Activated T-cell treated with anti-CD3 and anti-CD28 coated beads for 1 hour (primary cell): ENCODE measurements at places on chromosomes 12 and 14.

- no peak for DNase-seq
These were observed 359.9 kb downstream of the NRXN3 start for GRCh38 chr14:78530078-78530477.

DNA sequence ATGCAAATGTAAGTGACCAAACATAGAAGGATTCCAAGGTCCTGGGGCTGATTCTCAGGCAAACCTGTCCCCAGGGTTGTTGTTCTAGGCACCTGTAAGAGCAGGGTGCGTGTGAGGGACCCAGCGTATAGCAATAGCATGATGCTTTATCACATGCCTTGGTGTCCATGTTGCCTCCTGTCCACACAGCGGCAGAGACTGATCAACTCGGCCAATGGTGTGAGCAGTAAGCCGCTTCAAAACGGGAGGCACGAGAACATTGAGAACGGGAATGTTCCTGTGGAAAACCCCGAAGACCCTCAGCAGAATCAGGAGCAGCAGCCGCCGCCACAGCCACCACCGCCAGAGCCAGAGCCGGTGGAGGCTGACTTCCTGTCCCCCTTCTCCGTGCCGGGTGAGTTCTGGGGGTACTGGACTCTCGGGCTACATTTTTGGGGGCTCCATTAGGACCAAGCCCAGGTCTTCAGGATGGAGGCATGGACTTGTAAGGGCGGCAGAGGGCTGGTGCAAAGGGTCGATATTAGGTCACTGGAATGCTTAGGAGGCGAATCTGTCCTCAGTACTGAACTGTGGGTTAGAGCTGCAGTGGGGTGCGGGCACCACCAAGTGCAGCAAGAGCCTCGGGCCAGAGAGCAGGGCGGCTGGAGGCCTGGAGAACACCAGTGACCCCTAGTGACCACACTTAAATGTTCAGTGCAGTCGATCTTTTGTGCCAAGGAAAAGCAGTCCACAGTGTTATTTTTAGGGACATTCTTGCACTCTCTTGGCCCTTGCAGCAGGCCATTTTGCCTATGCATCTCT lies 57.2 kb upstream of the RIN3 start:
- no peak for DNase-seq

GRCh38 chr12:92452763-92453162 lies 250.0 kb upstream of the PLEKHG7 start:
- no peak for DNase-seq

DNA sequence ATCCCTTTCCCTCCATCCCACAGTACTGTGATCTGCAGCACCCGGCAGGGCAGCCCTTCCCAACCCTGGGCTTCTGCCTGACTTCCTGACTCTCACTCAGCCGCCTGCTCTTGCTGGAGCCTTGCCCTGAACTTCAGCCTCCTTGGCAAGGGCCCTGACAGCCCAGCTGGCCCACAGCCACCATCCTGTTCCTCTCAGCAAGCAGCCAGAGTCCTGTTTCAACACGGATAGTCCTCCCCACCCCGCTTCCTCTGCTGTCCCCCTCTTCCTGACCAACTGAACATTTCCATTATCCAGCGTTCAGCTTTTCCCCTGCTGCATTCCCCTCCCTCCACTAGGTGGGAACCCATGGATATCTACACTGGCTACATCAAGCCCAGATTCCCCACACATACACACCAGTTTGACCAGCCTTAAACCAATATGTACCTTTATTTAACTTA lies 74.0 kb upstream of the MDM1 start:
- DNase-seq = no peak

GRCh38 chr12:47097276-47097896 lies 17.6 kb upstream of the AMIGO2 start:
- no peak for DNase-seq

GRCh38 chr12:12379831-12380730 lies 23.2 kb downstream of the BORCS5 start:
- DNase-seq = no peak

DNA sequence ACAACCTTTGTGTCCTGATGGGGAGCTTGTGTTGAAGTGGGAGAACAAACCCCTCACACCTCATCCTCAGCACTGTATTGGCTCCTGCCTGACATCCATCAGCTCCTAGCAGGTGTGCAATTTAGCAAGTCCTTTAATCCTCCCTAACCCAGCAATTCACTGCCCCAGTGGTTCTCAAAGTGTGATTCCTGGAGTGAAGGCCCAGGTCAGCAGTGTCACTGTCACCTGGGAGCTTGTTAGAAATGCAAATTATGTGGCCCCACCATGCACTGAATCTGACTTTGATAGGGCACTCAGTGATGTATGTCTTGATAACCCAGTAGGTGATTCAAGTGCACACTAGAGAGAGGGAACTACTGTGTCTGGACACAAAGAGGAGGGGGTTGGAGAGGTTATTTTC lies 133.6 kb downstream of the FGD4 start:
- DNase-seq = no peak

DNA sequence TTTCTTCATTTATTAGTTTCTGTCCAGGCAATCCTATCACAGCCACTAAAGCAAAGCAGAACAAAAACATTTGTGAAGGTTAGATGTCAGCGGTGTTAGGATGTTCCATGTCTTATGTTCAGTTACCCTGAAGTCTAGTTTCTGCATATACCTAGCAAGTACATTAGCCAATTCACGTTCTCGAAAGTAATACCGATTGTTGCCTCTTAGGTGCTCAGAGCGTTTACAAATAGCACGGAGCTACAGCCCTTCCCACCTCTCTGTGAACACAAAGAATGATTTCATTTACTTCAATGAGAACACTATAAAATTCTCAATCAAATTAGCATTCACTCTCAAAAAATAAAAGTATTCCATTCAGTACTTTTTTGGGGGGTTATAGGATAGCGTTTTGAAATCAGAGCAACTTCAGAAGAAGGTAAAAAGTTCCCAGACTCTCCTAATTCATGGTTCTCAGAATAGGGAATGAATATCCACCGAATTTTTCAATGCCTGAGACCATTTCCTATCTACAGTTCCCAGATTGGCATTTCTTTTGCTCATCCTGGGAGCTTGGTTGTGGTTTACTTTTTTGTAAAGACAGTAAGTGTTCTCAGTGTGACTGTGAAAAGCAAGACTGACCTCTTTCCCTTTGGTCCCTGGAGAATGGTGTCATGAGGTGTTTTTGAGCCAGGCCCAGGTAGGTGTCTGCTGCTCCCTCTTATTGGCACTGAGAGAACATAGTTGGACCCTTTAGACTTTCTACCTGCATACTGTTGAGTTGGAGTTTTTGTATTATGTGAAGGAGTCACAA lies 488.0 kb upstream of the RGS6 start:
- DNase-seq = no peak

- peak; percentile 84 for DNase-seq
These were observed at the start of gene DNM1L for GRCh38 chr12:32679091-32679919. TSS of gene DNM1L (plus strand) at chr12:32679301. CDS start at chr12:32679364, 63 bp downstream.

DNA sequence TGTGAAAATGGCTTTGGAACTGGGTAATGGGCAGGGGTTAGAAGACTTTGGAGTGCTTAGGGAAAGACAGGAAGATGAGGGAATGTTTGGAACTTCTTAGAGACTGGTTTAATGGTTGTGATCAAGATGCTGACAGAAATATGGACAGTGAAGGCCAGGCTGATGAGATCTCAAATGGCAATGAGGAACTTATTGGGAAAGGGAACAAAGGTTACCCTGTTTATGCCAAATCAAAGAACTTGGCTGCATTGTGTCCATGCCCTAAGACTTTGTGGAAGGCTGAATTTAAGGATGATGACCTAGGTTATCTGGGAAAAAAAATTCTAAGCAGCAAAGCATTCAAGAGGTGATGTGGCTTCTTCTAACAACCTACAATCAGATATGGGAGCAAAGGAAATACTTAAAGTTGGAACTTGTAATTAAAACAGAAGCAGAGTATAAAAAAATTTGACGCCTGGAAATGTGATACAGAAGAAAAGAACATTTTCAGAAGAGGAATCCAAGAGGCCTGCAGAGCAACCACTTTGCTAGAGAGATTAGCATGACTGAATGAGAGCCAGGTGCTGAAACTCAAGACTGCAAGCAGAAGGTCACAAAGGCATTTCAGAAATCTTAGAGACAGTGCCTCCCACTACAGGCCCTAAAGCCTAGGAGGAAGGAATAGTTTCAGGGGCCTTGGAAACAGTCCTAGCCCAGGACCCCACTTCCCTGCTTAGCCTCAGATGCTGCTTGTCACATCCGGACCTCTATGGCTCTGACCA lies 65.6 kb upstream of the FLRT2 start:
- no peak for DNase-seq

DNA sequence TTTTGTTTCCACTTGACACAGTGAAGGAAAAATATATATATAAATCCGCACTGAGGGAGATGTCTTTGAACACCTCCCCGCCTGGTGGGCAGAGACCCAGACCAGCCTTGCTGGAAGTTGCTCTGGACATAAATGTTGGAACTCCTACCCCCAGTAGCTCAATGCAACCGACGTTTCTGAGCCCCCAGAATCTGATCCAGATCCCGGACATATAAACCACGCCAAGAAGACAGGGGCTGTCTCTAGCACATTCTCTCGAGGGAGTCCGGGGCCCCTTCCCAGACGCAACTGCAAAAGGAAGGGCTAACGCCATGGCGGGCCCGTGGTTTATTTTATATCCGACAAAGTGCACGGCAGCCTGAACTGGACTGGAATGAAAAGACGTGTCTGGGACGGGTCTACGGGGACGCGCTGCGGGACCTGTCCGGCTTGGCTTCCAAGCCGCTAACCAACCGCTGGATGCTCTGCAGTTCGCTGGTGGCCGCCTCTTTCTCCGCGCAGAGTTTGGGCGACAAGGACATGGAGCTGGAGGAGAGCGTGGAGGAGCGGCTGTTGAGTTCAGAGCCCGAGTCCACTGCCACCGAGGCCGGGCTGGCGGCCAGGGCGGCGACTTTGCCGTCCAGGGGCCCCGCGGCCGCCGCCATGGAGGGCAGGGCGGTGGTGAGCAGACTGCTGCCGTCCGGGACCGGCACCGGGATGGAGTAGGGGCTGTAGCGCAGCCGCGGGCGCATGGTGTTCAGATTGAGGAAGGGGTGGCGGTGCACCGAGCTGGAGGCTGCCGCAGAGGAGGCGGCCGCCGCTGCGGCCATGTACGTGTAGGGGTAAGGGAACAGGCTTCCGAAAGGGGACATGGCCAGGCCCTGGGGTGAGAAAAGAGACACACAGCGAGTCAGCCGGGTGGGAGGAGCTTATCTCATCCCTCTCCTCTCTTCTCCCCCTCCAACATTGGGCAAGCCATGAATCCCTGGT lies 12.2 kb downstream of the TBX3 start:
- no peak for DNase-seq

DNA sequence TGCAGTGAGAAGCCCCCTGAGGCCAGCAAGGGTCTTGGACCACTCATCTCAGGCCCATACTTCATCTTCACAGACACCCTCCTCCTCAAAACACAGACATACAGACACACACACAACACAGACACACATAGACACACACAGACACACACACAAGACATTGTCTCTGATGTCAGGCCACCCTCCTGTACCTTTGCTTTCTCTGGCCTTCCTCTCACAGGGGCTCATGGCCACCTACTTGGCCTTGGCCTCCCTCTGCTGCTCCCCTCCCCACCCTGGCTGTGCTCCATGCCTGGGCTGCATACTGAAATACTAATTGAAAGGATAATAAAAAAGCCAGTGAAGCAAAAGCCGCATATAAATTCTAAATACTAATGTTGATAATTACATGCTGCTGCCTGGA lies 1.6 kb upstream of the SYNDIG1L start:
- DNase-seq = no peak

DNA sequence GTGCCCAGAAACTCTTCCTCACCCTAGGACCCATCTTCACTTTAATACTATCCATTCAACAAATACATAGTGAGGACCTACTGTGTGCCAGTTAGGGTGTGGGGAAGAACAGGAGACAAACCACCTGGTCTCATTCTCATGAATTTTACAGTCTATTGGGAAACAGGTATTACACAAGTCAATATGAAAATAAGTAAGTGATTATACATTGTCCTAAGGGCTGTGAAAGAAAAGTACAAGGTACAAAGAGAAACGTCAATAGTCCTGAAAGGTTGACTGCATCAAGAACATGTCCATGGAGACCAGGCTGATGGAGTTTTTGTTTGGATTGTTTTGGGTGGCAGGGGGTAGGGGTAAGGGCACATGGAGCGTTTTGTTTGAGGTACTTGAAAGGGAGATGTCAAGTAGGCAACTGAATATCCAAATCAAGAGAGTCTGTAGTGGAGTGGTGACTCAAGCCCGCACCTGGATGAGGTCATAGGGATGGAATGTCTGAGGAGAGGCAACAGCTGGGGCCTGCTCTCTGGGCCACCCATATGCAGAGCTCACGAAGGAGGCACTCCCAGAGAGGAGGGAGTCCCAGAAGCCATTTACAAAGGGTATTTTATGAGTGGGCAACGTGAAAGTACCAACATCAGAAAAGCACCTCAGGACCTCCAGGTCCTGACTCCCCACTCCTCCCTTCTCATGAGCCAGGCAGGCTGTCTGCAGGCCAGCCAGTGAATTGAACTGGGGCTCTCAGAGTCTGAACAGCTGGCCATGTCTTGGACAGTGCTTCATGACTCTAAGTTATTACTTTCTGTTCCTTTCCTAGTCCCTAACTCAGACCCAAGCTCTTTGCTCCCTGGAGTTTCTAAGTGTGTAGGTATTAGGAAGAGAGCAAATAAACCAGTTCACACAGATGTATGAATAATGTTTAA lies 272.0 kb downstream of the ZFP36L1 start:
- no peak for DNase-seq

DNA sequence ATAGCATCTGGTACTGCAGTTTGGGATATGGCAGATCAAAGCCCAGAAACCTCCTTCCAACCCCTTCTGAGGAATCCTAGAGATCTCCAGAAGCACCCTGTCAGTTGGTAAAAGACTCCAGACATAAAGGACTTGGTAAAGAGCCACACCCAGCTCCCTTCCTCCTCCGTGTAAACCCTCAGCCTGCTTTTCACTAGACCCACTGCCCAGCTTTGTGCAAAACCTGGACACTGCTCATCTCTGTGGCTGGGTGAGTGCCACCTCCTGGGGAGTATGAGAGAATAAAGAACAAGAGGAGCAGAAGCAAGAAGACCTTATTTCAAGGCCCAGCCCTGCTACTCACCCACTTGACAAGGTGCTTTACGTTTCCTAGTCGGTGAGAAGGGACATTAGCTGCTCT lies 33.0 kb downstream of the ANO2 start:
- DNase-seq = no peak

- no peak for DNase-seq
These were observed 8.2 kb upstream of the MMP19 start for GRCh38 chr12:55850893-55851292.

DNA sequence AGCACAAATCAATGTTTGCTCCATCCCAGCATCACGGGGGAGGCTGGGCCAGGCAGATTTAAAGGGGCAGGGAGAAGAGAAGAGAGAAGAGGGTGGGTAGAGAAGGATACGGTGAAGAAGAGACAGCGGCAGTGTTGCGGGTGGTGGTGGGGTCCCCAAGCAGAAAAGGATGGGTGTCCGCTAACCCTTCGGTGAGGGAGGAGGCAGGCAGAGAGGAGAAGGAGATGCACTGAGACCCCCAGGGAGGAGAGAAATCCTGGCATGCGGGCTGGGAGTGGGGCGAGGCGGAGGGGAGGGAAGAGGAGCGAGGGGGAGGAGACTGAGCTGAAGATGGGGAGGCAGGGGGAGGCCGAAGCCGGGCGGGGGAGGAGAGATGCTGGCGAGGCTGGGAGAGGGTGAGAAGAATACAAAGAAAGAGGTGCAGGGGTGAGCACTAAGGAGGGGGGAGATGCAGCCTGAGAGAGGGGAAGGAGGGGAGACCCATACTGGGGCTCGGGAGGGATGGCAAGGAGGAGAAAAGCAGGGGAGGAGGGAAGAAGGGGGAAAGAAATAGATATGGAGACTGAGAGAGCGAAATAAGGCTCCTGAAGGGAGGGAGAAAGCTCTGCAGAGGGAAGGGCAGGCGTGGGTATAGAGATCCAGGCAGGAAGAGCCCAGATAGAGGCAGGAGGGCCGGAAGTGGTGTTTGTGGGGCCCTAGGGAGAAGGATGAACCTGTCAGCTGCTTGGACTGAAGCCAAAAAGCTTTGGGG lies at the start of gene JPH4:
JPH4 (minus strand) TSS at position 231 of the 751 bp plus-strand sequence. CDS start 1,337 bp downstream, outside the sequence.
- no peak for DNase-seq

- no peak for DNase-seq
These were observed 1108.8 kb upstream of the SEL1L start for GRCh38 chr14:82642425-82642824.
